Germinal center (tissue), 1 donor: ENCODE measurements at places on chromosomes 4 and X.

- no peak for DNase-seq
Observed at GRCh38 chrX:55161581-55161980, 58.6 kb upstream of the PAGE5 start.

DNA sequence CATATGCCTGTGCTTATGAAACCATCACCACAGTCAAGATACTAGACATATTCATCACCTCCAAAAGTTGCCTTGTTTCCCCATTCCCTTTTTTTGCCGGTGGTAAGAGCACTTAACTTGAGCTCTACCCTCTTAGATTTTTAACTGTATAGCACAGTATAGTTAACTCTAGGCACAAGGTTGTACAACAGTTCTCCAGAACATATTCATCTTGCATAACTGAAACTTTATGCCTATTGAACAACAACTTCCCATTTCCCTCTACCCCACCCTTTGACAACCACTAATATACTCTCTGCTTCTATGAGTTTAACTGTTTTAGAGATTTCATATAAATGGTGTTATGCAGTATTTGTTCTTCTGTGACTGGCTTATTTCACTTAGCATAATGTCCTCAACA lies 119.3 kb downstream of the ASB9 start:
- DNase-seq, result no peak

GRCh38 chr4:4270529-4270928 lies 19.4 kb downstream of the LYAR start:
- no peak for DNase-seq

GRCh38 chr4:54714631-54715030 lies 56.9 kb downstream of the KIT start:
- no peak for DNase-seq

DNA sequence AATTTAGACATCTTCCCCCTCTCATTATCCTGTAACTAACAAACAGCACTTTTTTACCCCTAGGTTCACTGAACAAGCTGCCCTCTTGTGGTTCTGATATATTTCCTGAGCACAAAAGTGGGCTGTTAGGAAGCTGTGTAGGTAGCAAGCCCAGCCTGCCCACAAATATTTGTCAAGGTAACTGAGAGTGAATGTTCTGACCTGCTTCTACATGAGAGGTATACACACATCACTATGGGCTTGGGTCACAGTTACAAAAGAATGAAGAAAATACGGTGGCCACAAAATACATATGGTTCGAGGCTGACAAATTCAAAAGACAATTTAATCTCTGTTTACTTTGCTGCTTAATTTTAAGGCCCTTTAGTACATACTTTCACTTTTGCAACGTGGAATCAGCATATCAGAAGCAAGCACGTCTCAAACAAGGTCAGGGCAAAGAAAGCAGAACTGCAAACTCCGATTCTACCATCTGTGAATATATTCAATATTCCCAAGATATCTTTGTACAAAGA lies 78.7 kb downstream of the RBM47 start:
- peak; percentile 43 for DNase-seq

GRCh38 chrX:40734971-40735324 lies 394 bp downstream of the MED14 start:
- DNase-seq, result no peak

GRCh38 chrX:141402897-141403610 lies 160.7 kb upstream of the SPANXC start:
- no peak for DNase-seq

DNA sequence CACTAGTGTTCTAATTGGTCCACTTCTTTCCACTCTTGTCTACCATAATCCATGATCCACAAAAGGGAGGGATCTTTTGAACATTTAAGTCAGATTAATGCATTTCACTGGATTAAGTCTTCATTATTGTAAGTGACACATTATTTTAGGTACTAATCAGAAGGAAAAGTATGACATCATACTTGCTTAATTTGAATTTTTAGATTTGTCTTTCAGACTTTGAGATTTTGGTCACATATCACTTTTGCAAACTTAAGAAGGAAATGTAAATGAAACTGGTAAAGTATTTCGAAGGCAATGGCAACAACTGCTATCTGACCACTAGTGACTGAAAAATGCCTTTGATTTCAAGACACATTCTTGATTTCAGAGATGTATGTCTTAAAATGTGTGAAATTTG lies 5.2 kb downstream of the MMRN1 start:
- no peak for DNase-seq

- DNase-seq, result no peak
Observed at GRCh38 chr4:106738121-106738520, 298.0 kb downstream of the DKK2 start.

GRCh38 chr4:164771088-164771487 lies 17.2 kb downstream of the SMIM31 start:
- DNase-seq, result no peak

DNA sequence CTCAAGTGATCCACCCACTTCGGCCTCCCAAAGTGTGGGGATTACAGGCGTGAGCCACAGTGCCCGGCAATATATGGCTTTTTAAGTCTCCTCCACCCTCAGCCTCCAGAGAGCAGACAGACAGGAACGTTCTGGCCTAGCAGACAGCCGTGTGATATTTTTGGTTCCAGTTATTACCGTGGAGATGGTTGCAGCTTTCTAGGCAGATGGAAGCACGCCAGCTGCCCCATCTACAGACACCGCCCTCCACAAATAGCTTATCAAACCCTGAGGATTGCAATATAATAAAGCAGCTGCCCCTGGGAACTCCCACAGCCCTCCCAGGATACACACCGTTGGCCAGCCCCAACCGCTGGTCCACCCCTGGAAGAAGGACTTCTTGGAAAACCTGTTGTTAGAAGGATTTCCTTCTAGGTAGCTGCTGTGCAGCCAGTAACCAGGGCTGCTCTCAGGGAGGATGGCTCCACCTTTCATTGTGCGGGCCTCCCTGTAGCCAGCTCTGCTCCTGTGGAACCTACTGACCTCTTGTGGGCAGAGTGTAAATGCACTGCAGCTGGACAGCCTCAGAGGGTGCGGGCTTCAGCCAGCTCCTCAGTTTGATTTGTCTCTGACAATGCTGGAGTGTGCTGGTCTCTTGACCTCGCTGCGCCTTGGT lies 44.0 kb downstream of the SLC25A5 start:
- DNase-seq, result peak; percentile 10

DNA sequence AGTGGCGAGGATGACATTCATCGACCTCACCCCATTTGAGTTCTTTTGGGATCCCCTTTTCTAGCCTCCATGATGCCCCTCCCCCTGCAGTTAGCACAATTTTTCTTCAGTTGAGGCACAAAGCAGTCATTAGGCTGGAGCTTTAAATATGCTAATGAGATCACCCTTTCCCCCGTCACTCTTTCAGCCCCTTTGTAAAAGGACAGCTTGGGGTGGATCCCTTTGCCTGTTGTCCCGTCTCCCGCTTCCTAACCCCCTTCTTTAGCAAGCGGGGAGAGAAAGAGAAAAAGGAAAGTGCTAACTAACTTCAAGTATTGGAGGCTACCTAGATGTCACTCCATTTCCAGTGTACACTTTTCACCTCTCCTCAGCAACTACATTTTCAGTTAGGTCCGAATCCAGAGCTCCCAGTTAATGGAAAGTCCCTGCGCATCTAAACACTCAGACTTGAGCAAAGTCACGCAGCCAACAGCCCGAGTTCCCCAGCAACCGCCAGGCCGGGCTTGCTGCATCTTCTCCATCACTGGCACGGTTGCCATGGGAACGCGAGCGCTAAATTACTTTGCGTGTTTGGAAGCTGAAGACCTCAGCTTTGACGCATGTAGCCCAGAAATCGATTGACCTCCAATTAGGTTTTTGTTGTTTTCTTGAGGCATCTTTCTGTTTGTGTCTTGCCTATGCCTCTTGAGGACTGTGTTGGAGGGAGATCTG lies 76.8 kb downstream of the RTL5 start:
- DNase-seq, result no peak

GRCh38 chr4:117093571-117093970 lies 8.2 kb upstream of the TRAM1L1 start:
- no peak for DNase-seq

DNA sequence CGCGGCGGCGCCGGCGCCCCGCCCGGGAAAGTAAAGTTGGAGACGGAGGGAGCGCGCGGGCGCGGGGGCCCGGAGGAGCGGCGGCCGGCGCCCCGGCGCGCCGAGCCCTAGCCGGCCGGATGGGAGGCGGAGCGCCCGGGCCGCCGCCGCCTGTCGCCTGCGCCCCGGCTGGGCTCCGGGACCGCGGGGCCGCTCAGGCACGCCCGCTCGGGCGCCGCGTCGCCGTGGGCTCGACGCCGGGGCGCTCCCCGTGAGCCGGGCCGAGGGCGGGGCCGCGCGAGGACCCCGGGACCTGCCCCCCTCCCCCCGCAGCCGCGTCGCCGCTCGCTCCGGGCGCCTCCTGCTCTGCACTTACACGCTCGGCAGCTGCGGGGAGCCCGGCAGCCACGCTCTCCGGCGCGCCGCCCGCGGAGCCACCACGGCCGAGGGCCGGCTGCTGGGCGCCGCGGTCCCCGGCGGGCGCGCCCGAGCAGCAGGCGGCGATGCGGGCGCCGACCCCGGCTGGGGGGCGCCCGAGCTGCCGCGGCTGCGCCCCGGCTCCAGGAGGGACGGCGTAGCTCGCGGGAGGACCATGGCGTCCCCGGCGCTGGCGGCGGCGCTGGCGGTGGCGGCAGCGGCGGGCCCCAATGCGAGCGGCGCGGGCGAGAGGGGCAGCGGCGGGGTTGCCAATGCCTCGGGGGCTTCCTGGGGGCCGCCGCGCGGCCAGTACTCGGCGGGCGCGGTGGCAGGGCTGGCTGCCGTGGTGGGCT lies at the start of gene ADRA2C:
Gene ADRA2C, plus strand, starts transcription at position 350 of the 749 bp plus-strand sequence. Its CDS starts 222 bp downstream, at position 572.
- DNase-seq, result peak; percentile 45

- no peak for DNase-seq
Observed at GRCh38 chrX:47482065-47482511, 934 bp downstream of the ZNF41 start.

- no peak for DNase-seq
Observed at GRCh38 chrX:102739657-102740056, 19.1 kb downstream of the GPRASP3 start.

GRCh38 chr4:106893903-106894302 lies 142.2 kb downstream of the DKK2 start:
- DNase-seq, result no peak

GRCh38 chr4:185693548-185694215 lies 118.3 kb downstream of the SORBS2 start:
- DNase-seq, result no peak

DNA sequence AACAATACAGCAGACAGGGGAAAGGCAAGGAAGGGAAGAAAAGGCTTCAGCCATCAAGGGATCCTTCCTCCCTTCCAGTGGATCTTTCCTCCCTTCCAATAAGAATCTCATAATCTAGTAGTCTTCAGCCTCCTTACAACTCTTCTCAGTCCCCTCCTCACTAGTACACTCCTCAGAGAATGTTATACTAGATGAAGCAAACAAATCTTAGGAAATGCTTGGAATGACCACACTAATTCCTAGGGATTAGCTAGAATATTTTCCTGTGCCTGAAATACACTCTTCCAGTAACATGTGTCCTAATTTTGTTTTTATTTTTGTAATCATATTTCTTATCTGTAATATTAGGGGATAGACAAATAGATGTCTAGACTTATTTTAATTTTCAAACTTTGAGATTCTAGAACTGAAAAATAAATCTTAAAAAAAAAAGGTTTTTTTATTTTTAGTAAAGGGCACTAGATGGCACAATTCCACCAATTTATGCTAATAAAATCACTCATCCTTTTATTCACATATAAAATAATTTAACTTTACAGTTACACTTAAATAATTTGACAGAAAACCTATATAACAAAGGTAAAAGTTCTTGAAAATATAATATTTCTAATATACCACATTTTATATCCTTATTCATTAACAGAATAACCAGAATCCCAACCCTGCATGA lies 7.0 kb upstream of the STPG2 start:
- no peak for DNase-seq

DNA sequence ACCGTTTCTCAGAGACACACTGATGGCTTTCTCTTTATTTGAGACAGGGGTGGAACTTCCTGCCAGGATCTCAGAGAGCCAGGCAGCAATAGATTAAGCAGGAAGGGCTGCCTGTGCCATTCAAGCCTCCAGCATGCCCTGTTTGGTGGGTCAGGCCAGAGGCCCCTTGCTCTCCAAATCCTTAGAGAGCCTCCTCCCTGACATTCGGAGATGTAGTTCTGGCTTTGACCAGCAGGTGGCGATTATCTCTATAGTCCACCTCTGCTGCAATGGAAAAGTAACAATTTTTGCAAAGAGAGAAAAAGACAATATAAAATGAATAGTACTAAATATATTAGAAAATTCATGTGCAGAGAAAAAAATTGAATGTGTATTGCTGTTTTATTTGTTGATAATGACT lies 93.9 kb downstream of the NXF2B start:
- peak; percentile 1 for DNase-seq

- no peak for DNase-seq
Observed at GRCh38 chr4:21710179-21710835, 238.3 kb downstream of the KCNIP4 start.

GRCh38 chrX:107729558-107730297 lies 45.9 kb downstream of the TSC22D3 start:
- no peak for DNase-seq

- DNase-seq, result no peak
Observed at GRCh38 chrX:119235051-119235511, 1.0 kb upstream of the PGRMC1 start.

DNA sequence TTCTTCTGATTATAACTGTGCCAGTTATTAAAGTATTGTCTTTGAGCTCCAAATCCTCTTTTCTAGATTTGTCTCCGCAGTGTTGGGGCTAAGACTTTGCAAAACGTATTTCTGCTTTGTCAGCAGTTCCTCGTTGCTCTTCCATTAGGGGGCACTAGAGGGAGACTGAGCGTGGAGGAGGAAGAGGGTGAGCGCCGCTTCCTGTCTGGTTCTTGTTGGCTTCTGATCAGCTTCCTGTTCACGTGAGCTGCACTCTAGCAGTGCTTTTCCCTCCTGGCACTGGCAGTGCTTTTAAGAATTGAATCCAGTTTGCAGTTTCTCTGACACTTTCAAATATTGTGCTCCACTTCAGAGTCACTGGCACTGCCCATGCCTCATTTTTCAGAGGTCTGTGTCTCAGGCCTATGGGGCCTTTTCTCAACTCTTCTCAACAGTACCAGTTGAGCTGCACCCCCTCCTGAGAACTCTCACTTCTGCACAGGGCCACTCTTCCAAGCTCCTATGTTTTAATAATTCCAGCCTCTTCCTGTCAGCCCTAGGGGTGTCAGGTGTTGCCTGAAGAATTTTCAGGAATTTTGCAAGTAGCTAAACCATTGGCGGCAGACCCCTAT lies 54.4 kb upstream of the LCORL start:
- DNase-seq, result no peak

DNA sequence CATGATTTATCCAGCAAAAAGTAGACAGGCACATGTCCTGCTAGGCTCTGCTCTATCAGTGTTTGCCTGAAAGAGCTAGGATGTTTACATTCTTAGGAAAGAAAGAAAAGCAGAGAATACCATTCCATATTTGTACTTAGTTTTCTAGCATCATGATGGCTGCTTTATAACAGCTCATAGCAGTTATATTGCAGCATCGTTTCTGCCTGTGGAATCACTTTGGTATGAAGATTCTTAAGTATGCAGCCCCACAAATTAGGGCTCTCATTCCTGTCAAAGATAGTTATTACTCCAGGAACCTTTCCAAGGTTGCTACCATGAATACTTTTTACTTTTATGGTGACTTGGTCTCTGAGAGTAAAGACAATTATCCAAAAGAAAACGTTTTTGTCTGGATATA lies 119.0 kb upstream of the MYOZ2 start:
- DNase-seq, result no peak

GRCh38 chrX:40314070-40314469 lies 216.3 kb upstream of the BCOR start:
- DNase-seq, result no peak

GRCh38 chr4:39931441-39931901 lies 46.2 kb downstream of the PDS5A start:
- DNase-seq, result no peak
